ENCODE measurements at places on chromosomes 2 and 18.

DNA sequence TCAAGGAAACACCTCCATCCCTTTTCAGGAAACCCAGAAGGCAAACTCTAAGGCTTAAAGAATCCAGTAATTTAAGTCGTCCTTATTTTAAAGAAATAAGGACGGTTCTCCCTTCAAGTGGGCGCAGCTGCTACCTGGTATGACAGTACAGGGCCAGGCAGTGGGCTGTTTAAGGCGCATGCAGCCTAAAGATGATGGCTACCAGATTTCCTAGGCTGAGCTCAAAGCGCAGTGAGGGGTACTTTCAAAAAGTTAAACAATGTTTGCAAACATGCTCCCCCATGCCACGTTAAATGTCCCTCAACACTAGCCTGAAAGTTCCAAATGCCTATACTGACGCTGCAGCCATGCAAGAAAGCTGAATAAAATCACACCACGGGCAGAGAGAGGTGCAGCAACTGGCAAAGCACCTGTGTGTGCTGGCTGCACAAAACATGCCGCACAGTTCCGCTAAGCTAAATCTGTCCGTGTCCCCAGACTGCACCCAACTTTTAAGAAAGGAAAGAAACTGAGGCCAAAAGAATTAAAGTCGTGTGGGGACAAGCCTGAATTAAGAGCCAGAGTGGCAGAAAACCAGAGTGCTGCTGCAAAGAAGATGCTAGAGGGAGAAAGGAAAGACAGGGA, 583 bp downstream of the HIBCH start:
- peak; percentile 9 for DNase-seq

DNA sequence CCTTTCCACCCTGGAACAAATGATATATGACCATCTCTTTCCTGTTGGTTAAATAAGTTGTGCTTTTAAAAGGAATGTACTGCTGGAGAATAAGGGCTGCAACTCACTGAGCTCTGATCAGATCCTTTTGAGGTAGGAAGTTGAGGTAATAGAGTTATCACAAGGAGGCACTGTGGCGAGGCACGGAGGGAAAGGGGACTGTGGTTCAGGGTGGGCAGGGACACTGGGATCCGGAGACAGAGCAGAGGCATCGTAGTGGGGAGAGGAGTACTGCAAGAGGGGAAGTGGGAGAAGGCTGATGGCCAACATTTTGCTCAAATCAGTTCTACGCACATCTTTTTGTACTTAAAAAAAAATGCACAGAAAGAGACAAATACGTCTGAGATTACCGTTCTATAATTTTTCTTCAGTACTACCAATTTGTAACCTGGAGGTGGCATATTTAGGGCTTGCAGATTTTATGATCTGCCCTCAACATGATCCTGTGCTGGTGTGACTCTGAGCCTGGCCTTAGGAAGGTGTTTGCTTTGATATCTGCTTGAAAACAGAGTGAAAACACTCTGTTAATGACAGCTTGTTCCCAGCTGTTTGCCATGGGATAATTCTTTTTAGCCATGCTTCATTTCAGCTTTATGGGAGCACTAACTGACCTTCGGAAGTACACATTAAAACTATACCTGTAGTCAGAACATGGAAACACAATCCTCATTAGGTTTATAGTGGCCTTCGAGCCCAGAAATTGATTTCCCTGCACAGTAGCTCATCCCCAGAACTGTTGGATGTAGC, 168.1 kb downstream of the KCNE4 start:
- no peak for DNase-seq

GRCh38 chr18:13454363-13455150, 236.0 kb downstream of the LDLRAD4 start:
- no peak for DNase-seq

- no peak for DNase-seq
Measured at GRCh38 chr2:75337016-75337415, 137.7 kb upstream of the TACR1 start.

- DNase-seq = no peak
Measured at GRCh38 chr2:127681976-127682857, 6.9 kb upstream of the LIMS2 start.

DNA sequence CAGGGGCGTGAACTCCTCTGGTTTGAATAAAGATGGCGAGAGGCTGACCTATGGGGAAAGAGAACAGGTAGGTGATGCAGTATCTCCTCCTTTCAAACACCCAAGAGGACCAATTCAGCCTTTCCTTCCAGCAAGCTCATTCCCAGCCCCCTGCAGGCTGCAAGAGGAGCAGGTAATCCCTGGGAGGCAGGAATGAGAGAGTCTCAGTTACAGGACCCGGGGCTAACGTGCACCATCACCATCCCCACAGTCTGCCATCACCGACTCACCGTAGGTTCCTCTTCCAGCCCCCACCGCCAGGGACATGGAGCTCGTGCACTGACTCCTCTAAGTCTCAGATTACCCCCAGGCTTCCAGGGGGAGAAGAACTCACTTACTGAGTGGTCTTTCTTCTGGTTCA, 26.7 kb downstream of the XDH start:
- no peak for DNase-seq

DNA sequence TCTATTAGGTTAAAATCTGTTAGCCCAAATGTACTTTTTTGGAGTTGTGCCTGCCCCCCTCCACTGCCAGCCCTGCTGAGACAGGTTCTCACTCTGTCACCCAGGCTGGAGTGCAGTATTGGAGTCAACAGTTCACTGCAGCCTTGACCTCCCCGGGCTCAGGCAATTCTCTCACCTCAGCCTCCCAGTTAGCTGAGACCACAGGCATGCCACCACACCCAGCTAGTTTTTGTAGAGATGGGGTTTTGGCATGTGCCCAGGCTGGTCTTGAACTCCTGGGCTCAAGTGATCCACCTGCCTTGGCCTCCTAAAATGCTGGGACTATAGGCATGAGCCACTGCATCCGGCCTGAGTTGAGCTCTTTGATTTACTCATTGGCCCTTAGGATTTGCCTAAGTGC, 110.7 kb downstream of the ICA1L start:
- no peak for DNase-seq

DNA sequence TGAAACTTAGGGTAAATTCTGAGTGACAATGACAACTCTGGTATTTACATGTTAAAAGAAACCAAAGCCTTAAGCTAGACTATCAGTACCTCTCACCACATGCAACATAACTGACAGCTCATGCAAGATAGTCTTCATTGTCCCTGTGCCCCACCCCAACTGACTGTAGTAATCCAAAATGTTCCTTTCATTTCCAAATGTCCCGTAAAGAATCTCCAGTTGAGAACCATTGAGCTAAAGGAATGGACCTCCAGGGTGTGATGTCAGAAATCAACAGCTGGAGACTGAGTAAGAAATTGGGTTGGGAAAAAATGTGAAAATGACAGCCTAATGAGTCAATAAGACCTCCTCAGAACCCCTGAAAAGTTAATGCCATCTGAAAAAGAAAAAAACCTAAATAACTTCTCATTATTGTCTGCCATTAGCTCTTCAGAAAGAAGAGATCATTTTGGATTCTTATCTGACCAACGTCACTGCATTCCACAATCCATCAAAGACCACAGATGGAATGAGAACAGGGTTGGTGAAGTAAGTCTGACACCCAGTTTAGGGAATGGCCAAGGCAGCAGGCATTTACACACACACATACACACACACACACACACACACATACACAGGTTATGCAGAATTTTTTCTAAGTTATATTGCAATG, 51.7 kb upstream of the ACVR2A start:
- peak; percentile 46 for DNase-seq

DNA sequence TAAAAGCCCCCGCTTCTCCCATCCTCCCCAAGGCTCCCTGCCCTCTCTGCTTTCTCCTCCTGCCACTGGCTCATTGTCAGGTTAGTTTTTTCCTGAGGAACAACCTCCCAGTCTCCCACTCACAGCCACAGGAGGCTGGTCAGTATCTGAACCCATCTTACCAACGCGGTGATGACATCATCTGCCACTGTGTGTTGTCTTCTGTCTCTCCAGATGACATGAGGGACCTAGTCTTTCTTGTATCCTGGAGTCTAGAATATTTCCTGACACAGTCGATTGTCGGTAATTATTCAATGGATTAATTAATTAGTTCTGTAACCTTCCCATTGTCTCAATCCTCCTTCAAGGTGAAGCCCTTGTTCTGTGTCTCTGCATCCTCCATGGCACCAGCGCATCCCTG, 290.2 kb downstream of the GALR1 start:
- DNase-seq = no peak

DNA sequence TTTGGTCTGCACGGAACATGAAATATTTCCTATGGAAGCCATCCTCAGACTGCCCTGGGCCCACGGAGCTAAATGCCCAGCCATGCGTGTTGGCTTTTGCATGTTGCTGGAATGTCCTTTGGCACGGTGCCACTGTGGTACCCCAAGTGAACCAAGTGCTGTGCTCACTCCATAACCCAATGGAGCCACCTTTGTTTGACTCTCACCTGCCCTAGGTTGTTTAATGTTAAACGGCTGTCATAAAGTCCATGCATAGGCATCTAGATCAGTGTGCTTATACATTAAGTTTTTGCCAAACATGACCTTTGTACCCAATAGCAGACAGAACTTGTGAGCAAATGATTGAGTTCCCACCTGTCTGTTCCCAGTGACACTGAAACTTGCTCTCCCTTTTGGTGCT, 59.9 kb upstream of the TMEM87B start:
- no peak for DNase-seq

DNA sequence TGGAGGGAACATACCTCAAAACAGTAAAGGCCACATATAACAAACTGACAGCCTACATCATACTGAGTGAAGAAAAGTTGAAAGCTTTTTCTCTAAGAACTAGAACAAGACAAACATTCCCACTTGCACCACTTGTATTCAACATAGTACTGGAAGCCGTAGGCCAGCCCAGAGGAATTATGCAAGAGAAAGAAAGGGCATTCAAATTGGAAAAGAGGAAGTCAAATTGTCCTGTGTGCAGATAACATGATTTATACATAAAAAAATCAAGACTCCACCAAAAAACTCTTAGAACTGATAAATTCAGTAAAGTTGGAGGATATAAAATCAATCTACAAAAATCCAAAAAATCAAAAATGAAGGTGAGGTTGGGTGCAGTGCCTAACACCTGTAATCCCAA, 8.0 kb upstream of the KDM3A start:
- DNase-seq = no peak

DNA sequence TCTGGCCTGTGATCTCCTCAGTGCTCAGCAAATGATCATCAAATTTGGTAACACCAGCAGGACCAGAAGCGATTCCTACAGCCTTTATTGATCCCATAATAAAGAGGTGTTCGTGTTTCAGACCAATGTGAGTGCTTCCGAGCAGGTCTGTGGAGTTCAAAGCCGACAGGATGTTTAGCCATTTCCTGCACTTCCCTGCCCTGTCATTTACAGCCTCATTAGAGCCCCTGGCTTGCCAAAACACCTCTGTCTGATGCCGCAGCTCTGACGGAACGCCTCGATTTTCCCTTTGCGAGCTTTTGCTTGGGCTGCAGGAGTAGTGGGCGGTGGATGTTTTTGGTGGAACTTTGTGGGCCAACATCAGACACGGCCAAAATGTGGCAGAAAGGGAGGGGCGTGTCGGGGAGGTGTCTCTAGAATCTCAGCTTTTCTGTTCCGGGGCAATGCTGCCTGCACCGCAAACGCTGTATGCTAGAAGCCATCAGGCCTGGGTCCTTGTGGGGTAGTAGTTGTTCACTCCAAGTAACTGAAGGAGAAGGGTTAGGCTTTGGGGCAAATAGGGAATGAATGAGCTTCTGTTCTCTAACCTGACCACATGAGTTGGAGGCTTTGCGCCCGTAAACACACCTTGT, 26.1 kb upstream of the INHBB start:
- DNase-seq = no peak

DNA sequence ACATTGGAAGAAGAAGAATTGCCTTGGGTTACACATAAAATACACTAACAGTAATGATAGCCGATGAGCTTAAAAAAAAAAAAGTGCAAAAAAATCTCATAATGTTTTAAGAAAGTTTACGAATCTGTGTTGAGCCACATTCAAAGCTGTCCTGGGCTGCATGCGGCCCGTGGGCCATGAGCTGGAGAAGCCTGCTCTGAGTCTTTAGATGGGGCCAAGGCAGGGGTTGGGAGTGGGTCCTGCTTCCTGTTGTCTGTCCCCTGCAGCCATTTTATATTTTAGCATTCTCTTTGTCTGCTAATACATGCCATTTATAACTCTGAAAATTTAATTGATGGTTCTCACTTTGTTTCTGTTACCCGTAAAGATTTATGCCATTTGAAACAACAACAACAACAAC, 93.2 kb downstream of the EPC2 start:
- DNase-seq = no peak

- DNase-seq = peak; percentile 83
Measured at GRCh38 chr2:172095146-172095904, 7.4 kb downstream of the DLX2 start.

DNA sequence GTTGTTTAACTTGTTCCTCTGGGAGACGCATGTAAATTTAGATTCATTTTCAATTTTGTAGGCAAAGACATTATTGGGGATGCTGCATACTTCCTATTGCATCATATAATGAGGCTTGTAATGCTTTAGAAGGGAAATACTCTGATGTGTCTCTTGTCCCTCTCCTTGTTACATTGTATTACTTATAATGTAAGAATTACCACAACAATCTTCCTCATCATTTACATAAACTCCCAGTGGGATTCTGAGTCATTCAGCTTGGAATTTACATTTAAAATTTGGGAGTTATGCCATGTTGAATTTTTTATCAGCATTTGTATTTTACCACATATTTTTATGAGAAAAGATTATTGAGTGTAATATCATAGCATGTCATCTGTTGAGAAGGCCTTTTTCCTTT, 963.4 kb upstream of the NRXN1 start:
- peak; percentile 73 for DNase-seq

DNA sequence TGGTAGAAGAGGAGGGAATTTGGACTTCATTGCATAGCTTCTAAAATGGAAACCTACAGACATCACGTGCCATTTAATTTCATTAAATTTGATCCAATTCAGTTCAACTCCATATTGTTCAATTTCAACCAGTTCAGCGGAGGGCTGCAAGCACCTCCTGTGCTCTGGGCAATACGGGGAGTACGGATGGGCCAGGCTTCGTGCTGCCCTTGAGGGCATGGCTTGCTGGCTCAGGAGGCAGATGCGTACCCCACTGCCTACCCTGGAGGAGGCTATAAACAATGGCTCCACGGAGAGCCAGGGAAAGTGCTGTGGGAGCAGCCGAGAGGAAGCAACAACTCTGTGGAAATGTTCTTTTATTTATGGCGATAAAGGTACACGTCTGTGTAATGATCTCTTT, 261.8 kb downstream of the DCDC2C start:
- no peak for DNase-seq

DNA sequence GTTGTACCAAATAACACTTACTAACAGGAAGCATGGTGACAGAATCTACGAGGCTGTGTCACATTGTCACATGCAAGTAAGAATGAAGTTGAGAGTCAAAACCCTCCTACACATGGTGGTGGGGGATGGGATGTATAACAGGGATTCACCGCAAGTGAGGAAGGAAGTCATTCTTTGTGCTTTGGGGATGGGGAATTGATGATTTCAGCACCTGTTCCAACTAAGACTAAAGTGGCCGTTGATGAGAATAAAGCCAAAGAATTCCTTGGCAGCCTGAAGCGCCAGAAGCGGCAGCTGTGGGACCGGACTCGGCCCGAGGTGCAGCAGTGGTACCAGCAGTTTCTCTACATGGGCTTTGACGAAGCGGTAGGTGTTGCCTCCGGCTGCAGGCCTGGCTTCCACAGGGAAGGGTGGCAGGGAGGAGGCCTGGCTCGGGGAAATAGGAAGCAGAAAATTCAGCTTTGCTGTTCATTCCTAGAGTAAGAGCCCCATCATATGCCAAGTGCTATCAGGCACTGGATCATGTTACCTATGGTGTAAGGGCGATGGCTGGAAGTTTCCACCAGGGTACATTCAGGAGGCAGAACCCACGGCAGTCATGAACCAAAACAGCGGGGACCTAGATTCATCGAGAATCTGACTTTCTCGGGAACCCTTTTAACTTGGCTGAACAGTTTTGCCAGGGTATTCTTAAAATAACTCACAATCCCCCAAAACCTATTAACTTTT, 120.3 kb downstream of the UXS1 start:
- DNase-seq = no peak

All from iris pigment epithelial cell (primary cell).